Calu3 (cell line): ENCODE measurements at places on chromosomes 12 and 14. TPM values are rescaled to one million over a fixed set of nuclear protein-coding genes. Genes with fewer than 3 reads are reported as not detected.

KRT79 gene
- 0.24 TPM in 1 of 2 replicates, not detected in the other for total RNA-seq

EIF2S3B gene
- 4.8 and 5.7 TPM in 2 replicates for total RNA-seq

RNASE7 gene
- total RNA-seq, result not detected in 2 replicates

SERPINA5 gene
- total RNA-seq, result 20.7 and 21.6 TPM in 2 replicates

SSTR1 gene
- total RNA-seq, result 0.24 TPM in 2 replicates
